ENCODE measurements at places on chromosomes 11 and 22. TPM values are rescaled to one million over a fixed set of nuclear protein-coding genes. Genes with fewer than 3 reads are reported as not detected.

SCN3B gene
- not detected for total RNA-seq

VPS11 gene
- 31.9 TPM for total RNA-seq

TRIM51 gene
- total RNA-seq = not detected

GP1BB gene
- total RNA-seq = 1.00 TPM

CD3E gene
- total RNA-seq = not detected

CARD10 gene
- total RNA-seq = 1.5 TPM

FGF4 gene
- total RNA-seq = not detected

MMP3 gene
- total RNA-seq = 7.5 TPM

PLA2G3 gene
- total RNA-seq = 0.57 TPM

ABTB2 gene
- 3.1 TPM for total RNA-seq

TEX12 gene
- total RNA-seq = 0.28 TPM

RASGRP2 gene
- 0.71 TPM for total RNA-seq

CASP5 gene
- 0.14 TPM for total RNA-seq

KCNQ1 gene
- not detected for total RNA-seq

NTM gene
- 15.4 TPM for total RNA-seq

HTATIP2 gene
- 67.2 TPM for total RNA-seq

MPPED1 gene
- total RNA-seq = not detected

SERGEF gene
- 32.7 TPM for total RNA-seq

ZDHHC5 gene
- 34.3 TPM for total RNA-seq

GAL3ST3 gene
- 0.14 TPM for total RNA-seq

PATE2 gene
- total RNA-seq = not detected

PTDSS2 gene
- 42.6 TPM for total RNA-seq

MPEG1 gene
- total RNA-seq = not detected

CHRDL2 gene
- total RNA-seq = 0.14 TPM

APOA4 gene
- total RNA-seq = not detected

Data from smooth muscle cell of bladder (primary cell).